Stimulated activated CD4-positive, alpha-beta T cell treated with anti-CD3 and anti-CD28 coated beads, Interleukin-15, amount 100 ng/mL, for 24 hours (primary cell): ENCODE measurements at places on chromosomes 6 and 20.

- no peak for DNase-seq
Observed at GRCh38 chr6:87950614-87951013, 97.0 kb upstream of the SPACA1 start.

DNA sequence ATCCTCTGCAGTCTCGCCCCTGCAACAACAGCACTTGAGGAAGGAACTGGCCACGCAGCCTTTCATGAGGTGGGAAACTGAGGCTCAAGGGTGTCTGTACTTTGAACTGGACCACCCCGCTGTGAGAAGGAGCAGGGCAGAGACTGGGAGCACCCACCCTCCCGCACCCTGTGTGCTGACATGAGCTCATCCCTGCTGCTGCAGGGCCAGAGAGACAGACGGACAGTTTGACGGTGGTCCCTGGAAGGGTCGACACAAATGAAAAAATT, 16.9 kb upstream of the MRGBP start:
- DNase-seq: no peak

- no peak for DNase-seq
Observed at GRCh38 chr20:48002517-48002970, 217.3 kb upstream of the SULF2 start.

GRCh38 chr6:51936531-51937290, 150.7 kb downstream of the PKHD1 start:
- no peak for DNase-seq

DNA sequence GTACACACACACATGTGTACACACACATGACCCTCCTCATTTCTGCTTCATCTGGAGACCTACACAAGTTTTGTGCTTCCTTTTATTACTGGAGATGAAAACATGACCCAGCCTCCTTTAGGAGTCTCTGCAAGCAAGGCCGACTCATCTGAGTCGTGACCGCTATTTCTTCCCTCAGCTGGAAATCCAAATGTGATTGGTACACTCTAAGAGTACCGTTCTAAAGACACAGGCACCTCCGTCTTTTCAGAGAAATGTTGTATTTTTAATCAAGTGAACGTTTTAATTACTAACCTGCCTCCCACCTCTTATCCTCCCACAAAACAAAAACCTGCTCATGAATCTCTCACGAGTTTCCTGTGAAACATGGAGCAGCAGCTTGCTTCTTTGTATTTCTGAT, 63.0 kb downstream of the LAMP5 start:
- DNase-seq: no peak

GRCh38 chr20:59745716-59746115, 141.4 kb downstream of the PHACTR3 start:
- DNase-seq: no peak

DNA sequence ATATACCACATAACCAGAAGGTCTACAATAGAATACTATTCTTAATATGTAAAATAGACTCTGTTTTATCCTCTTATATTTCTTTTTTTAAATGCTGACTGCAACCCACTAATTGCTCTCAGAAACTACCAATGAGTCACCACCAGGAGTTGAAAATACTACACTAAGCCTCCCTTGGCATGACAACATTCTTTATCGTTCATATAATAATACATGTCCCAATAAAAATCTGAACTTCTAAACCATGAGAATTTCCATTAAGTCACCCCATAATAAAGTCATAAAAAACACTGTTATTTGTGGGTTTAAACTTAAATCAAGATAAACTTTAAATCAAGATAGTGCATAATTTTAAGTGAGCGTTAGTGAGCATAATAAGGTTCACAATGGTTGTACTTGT, 4.2 kb downstream of the HACE1 start:
- DNase-seq: no peak

- DNase-seq: no peak
Observed at GRCh38 chr6:9126878-9127560, 691.7 kb upstream of the SLC35B3 start.
